ENCODE measurements at places on chromosomes 7 and 10.
A peak's percentile ranks its signal among the peaks of the same experiment; 100 is the strongest.

GRCh38 chr10:3887404-3887803 is 102.4 kb upstream of the KLF6 start:
- DNase-seq, result no peak

GRCh38 chr7:81029511-81029910 is 110.7 kb upstream of the SEMA3C start:
- peak; percentile 10 for DNase-seq

DNA sequence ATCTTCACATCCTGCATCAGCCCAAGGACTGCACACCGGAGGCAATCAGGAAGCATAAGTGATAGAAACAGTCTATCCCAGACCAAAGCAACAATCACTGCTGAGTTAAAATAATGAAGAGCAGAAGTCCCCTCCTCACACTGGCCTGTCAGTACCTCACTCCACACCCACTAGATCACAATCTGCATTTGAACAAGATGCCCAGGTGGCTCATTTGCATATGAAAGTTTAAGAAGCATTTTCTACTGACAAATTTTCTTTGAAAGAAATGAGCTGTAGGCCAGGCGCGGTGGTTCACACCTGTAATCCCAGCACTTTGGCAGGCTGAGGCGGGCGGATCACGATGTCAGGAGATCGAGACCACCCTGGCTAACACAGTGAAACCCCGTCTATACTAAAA is 77.4 kb downstream of the CUL2 start:
- DNase-seq, result no peak

- no peak for DNase-seq
Observed at GRCh38 chr10:34017281-34017680, 682.8 kb upstream of the NRP1 start.

DNA sequence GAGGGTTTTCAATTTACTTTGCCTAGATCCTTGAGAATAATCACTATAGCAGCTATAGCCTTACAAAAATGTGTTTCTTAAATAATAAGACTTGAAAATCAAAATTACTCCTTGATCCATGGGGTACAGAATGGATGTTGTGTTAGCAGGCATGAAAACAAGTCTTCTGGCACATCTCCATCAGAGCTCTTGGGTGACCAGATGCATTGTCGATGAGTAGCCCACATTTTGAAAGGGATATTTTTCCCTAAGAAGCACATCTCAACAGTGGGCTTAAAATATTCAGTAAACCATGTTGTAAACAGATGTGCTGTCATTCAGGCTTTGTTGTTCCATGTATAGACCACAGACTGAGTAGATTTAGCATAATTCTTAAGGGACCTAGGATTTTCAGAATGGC is 827.8 kb downstream of the GRM8 start:
- no peak for DNase-seq

DNA sequence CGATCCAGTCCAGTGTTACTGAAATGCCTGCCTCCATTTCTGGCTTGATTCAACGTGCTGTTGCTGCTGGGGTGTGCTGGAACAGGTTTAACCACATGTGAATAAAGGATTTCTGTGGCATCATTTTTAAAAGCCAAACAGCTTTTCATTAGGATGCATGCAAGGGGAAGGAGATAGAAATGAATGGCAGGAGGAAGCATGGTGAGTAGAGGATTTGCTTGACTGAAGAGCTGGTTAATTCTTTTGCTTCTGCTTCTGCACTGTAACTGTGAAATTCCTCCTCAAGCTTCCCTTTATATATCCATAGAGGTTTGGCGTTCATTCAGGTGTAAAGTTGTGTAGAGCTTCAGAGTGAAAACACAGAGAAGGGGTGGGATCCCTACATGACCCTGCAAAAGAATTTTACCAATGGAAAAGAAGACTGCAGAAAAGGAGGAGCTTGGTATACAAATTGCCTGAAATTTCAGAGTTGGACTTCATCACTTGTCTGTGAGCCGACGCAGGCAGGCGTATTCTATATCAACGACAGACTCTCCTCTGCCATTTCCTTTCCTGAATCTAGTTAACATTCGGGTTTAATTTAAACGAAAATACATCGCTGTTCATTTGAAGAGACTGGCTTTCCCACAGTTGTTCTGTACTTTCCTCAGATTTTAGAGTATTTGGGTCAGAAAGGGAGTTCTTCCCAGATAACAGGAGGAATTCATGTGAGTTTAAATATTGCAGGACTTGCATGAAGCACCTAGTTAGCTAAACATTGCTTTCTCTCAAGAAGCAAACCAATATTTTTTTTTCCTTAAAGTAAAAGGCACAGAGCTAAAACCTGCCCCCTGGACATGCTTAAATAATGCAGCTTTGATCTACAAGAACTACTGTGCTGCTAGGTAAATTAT is at the start of gene SOSTDC1:
TSS of gene SOSTDC1 (minus strand) at position 270 of the 893 bp plus-strand sequence. CDS start at position 200, 70 bp downstream.
- DNase-seq, result peak; percentile 56

DNA sequence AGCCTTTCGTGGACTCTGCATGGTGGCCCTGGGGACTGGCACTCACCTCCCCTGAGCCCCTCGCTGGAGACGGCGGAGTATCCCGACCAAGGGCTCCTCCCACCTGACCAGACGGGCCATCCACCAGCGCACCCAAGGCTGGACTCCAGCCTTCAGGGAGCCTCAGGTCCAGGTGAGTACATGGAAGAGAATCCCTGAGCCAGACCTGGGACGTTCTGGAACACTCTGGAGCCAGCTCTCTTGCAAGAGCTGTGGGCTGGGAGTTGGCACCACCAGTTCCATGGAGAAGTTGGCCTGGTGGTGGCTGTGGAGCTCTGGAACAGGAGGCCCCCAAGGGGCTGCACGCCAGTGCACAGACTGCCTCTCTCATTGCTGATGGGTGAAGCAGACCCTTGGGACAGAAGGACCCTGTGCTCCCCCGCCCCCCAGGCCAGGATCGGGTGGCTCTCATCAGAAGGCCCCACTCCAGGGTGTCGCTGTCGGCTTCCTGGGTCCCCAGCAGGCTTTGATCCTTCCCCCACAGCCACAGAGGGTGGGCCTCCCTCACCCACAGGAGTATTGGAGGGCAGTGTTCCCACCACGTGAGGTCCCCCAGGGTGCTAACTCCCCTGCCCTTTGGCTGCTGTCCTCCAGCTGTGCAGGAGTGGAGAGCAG is 189.9 kb downstream of the EBF3 start:
- DNase-seq, result no peak

- DNase-seq, result no peak
Observed at GRCh38 chr10:124222988-124223710, 129.8 kb upstream of the CHST15 start.

GRCh38 chr7:133650487-133651300 is 397.8 kb downstream of the EXOC4 start:
- no peak for DNase-seq
